Activated naive CD8-positive, alpha-beta T cell treated with anti-CD3 and anti-CD28 coated beads, Interleukin-2, amount 50 U/mL, for 24 hours (primary cell): ENCODE measurements at places on chromosomes 5 and 9.

DNA sequence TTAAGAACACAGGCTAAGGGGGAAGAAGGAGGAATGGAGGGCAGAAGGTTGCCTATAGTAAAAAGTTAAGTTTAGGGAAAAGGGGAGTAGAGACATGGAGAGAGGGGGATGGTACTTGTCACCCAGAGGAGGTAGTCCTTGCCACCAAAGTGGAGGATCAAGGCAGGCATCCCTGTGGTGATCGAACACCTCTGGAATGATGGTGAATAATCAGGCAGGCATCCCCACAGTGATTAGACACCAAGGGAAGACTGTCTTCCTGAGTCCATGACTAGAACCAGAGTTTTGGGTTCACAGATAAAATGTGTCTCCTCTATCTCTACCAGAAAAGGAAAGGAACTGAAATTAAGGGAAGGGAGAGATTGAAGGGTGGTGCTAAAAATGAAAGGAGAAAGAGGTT is 19.2 kb upstream of the HMGCS1 start:
- H3K27me3 ChIP-seq, result peaks cover 24% of the 10 kb centered on the region
- no peak overlapping the region for H3K4me3 ChIP-seq
- H3K27ac ChIP-seq, result no peak overlapping the region
- H3K4me1 ChIP-seq, result peaks cover 7% of the 10 kb centered on the region
- peaks cover 12% of the 10 kb centered on the region for H3K36me3 ChIP-seq

GRCh38 chr9:98880311-98881015 is 63.2 kb upstream of the COL15A1 start:
- no peaks in the 10 kb centered on the region for H3K36me3 ChIP-seq
- H3K4me3 ChIP-seq, result no peak overlapping the region

- no peaks in the 10 kb centered on the region for H3K27me3 ChIP-seq
- no peaks in the 10 kb centered on the region for H3K4me1 ChIP-seq
- no peak overlapping the region for H3K4me3 ChIP-seq
- no peak overlapping the region for H3K27ac ChIP-seq
These were observed 238.6 kb downstream of the FANCC start for GRCh38 chr9:95078939-95079338.

GRCh38 chr5:169094586-169095409 is 206.1 kb downstream of the SLIT3 start:
- no peaks in the 10 kb centered on the region for H3K27me3 ChIP-seq
- no peaks in the 10 kb centered on the region for H3K36me3 ChIP-seq
- H3K4me1 ChIP-seq, result no peaks in the 10 kb centered on the region
- DNase-seq, result no peak
- H3K27ac ChIP-seq, result no peak overlapping the region

DNA sequence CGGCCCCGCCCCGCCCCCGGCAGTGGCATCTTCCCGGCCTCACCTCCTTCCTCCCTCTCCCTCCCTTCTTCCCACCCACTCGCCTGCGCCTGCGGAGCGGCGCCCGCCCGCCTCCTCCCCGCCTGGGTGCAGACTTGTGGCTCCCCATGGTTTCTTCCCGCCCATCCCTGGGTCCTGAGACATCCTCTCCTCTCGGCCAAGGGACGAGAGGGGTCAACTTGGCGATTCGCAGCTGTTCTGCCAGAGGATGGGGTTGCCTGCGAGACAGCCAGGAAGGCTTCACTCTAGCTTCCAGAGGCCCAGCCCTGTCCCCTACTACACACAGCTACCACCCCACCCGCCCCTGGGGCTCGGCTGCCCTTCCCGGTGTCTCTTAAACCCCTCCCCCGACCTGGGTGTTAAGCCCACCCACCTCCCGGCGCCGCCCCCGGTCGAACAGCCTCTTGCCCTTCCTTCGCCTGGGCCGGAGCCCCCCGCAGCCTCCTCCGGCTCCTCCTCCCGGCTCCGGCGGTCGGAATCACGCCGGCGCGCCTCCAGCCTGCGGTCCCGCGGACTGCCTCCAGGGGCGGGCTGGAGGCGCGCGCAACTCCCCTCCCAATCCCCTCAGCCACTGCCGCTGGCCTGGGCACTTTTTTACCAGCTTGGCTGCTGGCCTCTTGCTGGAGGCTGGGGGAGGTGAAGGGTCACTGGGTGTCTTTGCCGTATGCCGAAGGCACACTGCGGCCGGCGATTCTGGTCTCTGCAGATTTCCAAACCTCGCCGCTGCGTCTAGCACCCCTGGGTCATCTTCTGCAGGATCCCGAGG is 1.9 kb downstream of the JADE2 start:
- H3K36me3 ChIP-seq, result peaks cover 3% of the 10 kb centered on the region
- peak; percentile 86 for DNase-seq
- H3K4me1 ChIP-seq, result peaks cover 60% of the 10 kb centered on the region

DNA sequence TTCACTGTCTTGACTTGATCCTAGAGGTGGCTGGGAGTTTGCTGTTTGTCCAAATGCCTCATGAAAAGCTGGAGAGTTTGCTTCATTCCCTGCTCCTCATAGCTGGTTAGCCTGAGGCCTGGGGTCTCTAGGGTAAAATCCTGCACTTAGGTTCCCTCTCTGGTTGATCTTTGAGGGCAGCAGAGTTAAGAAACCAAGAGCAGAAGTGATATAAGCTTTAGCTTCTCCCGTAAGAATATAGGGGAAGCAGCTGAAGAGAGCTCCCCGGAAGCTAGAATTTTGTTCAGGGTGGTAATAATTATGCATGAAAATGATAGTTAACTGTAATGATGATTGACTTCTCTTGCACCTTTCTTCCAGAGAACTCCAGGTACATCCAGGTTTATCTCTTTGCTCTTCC is 1.4 kb downstream of the FAM53C start:
- H3K27me3 ChIP-seq, result no peaks in the 10 kb centered on the region
- H3K4me3 ChIP-seq, result peak overlapping the region; percentile 93
- H3K4me1 ChIP-seq, result peaks cover 43% of the 10 kb centered on the region
- no peak for DNase-seq
- H3K36me3 ChIP-seq, result peaks cover 14% of the 10 kb centered on the region

- no peak for DNase-seq
- H3K4me3 ChIP-seq, result no peak overlapping the region
- peaks cover 2% of the 10 kb centered on the region for H3K27me3 ChIP-seq
- no peak overlapping the region for H3K27ac ChIP-seq
- H3K36me3 ChIP-seq, result no peaks in the 10 kb centered on the region
- H3K4me1 ChIP-seq, result no peaks in the 10 kb centered on the region
These were observed 434.9 kb upstream of the SMARCA2 start for GRCh38 chr9:1580215-1580614.
